Activated naive CD4-positive, alpha-beta T cell treated with anti-CD3 and anti-CD28 coated beads, Interleukin-2, amount 10 ng/mL, durations not matched to agents 5 hours and 36 hours (primary cell): ENCODE measurements at places on chromosomes 16 and 17. TPM values are rescaled to one million over a fixed set of nuclear protein-coding genes. Genes with fewer than 3 reads are reported as not detected.

The SMTNL2 gene
- not detected for total RNA-seq

The ALOX12B gene
- 1.1 TPM for total RNA-seq

The HNF1B gene
- total RNA-seq, result not detected

The ZNF821 gene
- total RNA-seq, result 9.7 TPM

The NUPR1 gene
- total RNA-seq, result not detected

The CLEC3A gene
- total RNA-seq, result not detected

The MYO15B gene
- 32.0 TPM for total RNA-seq

The CETP gene
- total RNA-seq, result not detected

The GRAP gene
- total RNA-seq, result 42.5 TPM

The SREBF1 gene
- 253 TPM for total RNA-seq

The CDT1 gene
- total RNA-seq, result 104 TPM

The KRT33A gene
- total RNA-seq, result not detected

The WNT9B gene
- not detected for total RNA-seq

The KLHL10 gene
- total RNA-seq, result not detected

The SOX9 gene
- not detected for total RNA-seq

The CSH1 gene
- total RNA-seq, result not detected

The FA2H gene
- 0.13 TPM for total RNA-seq

The PIK3R5 gene
- 82.5 TPM for total RNA-seq

The TBX6 gene
- 1.8 TPM for total RNA-seq

The P2RX1 gene
- total RNA-seq, result 0.19 TPM

The KCNJ18 gene
- total RNA-seq, result not detected

The NDRG4 gene
- total RNA-seq, result 0.24 TPM

The MSI2 gene
- 115 TPM for total RNA-seq

The KRTAP9-2 gene
- total RNA-seq, result not detected

The SPN gene
- total RNA-seq, result 352 TPM

The ADAD2 gene
- total RNA-seq, result not detected

The ZSCAN10 gene
- total RNA-seq, result 0.24 TPM

The OR3A2 gene
- 2.0 TPM for total RNA-seq

The RNF112 gene
- total RNA-seq, result 0.53 TPM

The TNFSF13 gene
- total RNA-seq, result 7.2 TPM

The CCL17 gene
- 2.5 TPM for total RNA-seq

The JUP gene
- 0.63 TPM for total RNA-seq

The TNRC6A gene
- total RNA-seq, result 39.3 TPM

The TAOK2 gene
- 43.0 TPM for total RNA-seq

The SPNS2 gene
- 0.28 TPM for total RNA-seq

The ARHGDIG gene
- not detected for total RNA-seq

The CCDC200 gene
- not detected for total RNA-seq

The ADCY7 gene
- total RNA-seq, result 226 TPM

The AOC2 gene
- 1.2 TPM for total RNA-seq

The KRTAP4-9 gene
- total RNA-seq, result not detected

The CXCL16 gene
- total RNA-seq, result 1.6 TPM

The PRSS36 gene
- 3.6 TPM for total RNA-seq

The MBTPS1 gene
- 57.1 TPM for total RNA-seq

The EVPLL gene
- not detected for total RNA-seq

The BORCS6 gene
- 15.5 TPM for total RNA-seq

The CCDC154 gene
- total RNA-seq, result 2.7 TPM

The TBC1D3B gene
- 8.4 TPM for total RNA-seq

The TP53TG3 gene
- total RNA-seq, result not detected

The TP53TG3D gene
- not detected for total RNA-seq

The RASD1 gene
- total RNA-seq, result 0.76 TPM

The SPATA32 gene
- total RNA-seq, result 0.43 TPM

The KRTAP4-11 gene
- total RNA-seq, result not detected

The RDM1 gene
- total RNA-seq, result 9.1 TPM

The ABAT gene
- 4.8 TPM for total RNA-seq

The FADS6 gene
- not detected for total RNA-seq

The TEX19 gene
- total RNA-seq, result not detected

The CES3 gene
- total RNA-seq, result 4.8 TPM

The TP53TG3B gene
- total RNA-seq, result not detected
